Astrocyte of the cerebellum (primary cell): ENCODE measurements at places on chromosomes 2 and 18.

DNA sequence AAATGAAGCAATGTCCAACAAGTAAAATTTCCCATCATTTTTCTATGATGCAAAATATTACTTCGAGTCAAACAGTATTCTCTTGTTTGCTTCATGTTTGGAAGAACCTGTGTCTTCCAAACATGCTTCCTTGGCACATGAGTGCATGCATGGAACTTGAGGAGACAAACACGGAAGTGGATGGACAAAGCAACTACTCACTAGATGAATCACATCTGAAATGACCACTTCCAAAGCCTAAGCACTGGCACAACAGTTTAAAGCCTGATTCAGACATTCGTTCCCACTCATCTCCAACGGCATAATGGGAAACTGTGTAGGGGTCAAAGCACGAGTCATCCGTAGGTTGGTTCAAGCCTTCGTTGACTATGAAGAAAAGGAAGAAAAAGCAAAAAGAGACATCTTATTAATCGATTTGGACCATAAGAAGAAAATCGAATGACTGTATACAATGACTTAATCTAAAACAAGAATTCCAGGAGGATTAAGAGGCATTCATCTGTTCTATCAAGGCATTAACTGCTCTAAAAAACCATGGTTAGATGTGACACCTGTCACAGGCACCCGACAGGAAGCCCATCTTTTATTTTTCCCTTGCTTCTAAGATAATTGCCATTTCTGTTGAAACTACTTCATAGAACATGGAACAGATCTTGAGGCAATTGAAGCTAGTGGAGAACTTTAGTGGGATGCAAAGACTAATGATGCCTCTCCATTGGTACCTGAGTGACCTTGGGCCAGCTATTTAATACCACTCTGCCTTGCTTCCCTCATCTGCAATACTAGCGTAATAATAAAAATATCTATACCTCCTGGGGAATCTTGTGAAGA is 56.0 kb downstream of the ATIC start:
- DNase-seq: peak; percentile 26

- no peak for DNase-seq
These were observed 230.0 kb upstream of the RASGRP3 start for GRCh38 chr2:33246432-33246831.

- peak; percentile 15 for DNase-seq
These were observed 11.3 kb upstream of the DPP4 start for GRCh38 chr2:162085090-162085891.

DNA sequence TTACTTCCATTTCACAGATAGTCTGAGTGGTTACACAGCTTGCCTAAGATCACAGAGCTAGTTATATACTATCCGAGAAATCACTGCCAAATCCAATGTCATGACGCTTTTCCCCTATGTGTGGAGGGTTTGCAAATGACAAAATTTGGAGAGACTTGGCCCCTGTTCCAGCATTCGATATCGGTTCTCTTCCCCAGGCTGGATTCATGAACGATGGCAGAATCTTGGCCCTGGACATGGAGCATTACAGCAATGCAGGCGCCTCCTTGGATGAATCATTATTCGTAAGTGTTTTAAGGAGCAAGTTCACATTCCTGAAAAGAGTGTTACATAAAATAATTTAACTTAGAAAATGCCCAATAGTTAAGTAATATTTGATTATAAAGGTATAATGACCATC is 55.1 kb downstream of the AOX1 start:
- no peak for DNase-seq

DNA sequence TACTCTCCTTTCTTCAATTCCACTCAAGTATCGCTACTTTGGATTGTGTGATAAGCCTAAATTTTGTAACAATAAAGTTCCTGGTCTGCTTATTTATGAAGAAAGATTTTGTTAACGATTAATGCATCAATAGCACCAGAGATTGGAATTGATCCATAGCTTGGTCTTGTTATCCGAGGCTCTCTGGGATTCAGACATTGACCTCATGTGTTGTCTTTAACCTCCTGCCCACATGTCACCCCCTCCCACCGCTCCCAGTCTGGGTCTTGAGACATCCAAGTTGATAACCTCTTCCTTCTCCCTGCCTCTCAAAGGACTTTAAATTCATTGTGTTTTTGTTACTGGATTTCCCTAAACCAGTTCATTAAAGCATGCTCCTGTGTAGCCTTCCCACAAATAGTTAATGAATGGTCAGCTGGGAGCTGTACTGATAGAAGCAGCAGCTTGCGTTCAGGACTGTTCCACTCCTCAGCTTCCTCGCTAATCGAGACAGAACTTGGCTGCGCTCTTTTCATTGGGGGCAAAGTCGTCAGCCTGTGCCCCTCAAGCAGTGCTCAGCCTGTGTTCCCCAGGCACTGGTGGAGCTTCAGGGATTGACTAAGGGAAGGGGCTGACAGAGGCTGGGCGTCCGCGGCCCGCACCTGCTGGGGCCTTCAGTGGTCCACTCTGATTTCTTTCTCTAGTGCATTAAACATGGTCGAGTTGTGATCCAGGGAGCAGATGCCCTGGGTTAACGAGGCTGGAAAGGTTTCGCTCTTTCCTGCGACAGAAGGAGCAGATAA is 18.9 kb downstream of the ASB1 start:
- no peak for DNase-seq

- no peak for DNase-seq
These were observed 315.6 kb downstream of the LPIN1 start for GRCh38 chr2:12062053-12062395.
